ENCODE measurements at places on chromosomes 4 and X. TPM values are rescaled to one million over a fixed set of nuclear protein-coding genes. Genes with fewer than 3 reads are reported as not detected.

Gene VEGFC
- 0.92 TPM for total RNA-seq

Gene TCEAL5
- total RNA-seq, result 3.0 TPM

Gene AKAP4
- total RNA-seq, result not detected

Gene CT47C1
- total RNA-seq, result not detected

Gene GPR173
- total RNA-seq, result 9.4 TPM

- H3K4me1 ChIP-seq, result no peaks in the 10 kb centered on the region
- no peaks in the 10 kb centered on the region for H3K36me3 ChIP-seq
- H3K27me3 ChIP-seq, result no peaks in the 10 kb centered on the region
- no peak overlapping the region for H3K4me3 ChIP-seq
- DNase-seq, result no peak
Measured at GRCh38 chr4:179678093-179678814, 2236.0 kb upstream of the AGA start.

DNA sequence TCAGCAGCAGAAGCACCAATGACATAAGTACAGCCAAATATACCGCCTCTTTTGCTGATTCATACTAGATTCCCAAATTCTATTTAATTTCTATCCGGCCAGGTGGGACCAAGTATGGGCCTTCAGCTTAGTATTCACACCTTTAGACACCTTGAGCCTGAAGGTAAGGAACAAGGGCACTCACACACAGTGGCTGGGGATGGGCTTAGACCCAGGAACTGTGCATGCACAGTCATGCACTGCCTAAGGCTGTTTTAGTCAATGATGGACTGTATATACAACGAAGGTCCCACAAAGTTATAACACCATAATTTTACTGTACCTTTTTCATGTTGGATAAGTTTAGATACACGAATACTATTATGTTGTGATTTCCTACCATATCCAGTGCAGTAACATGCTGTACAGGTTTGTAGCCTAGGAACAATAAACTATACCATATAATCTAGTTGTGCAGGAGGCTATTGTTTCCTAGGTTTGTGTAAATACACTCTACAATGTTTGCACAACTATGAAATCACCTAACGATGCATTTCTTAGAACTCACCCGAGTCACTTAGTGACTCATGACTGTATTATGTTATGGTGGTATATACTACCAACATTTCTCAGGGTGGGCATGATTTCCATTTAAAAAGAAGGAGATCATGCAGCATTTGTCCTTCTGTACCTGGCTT, 9.7 kb upstream of the CLNK start:
- DNase-seq, result no peak
- H3K27me3 ChIP-seq, result peaks cover 1% of the 10 kb centered on the region
- H3K4me3 ChIP-seq, result no peak overlapping the region
- H3K27ac ChIP-seq, result no peak overlapping the region

DNA sequence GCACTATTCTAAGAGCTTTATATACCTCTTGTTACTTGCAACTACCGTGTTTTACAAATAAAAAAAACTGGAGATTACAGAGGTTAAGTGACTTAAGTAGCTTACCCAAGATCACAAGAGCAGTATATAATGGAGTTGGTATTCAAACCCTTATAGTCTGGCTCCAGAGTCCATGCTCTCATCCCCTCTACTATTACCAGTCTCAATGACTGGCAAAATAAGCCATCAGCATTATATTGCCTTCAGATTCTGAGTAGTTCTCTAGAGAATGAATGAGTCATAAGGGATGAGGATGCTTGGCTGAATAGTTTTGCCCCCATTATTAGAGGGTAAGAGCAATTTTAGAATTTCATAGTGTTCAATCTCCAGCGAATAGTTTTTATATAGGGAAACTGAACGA, 170.1 kb upstream of the ATOH1 start:
- H3K27me3 ChIP-seq, result no peaks in the 10 kb centered on the region
- no peak overlapping the region for H3K4me3 ChIP-seq
- no peaks in the 10 kb centered on the region for H3K36me3 ChIP-seq
- H3K27ac ChIP-seq, result no peak overlapping the region
- H3K4me1 ChIP-seq, result no peaks in the 10 kb centered on the region
- DNase-seq, result no peak

DNA sequence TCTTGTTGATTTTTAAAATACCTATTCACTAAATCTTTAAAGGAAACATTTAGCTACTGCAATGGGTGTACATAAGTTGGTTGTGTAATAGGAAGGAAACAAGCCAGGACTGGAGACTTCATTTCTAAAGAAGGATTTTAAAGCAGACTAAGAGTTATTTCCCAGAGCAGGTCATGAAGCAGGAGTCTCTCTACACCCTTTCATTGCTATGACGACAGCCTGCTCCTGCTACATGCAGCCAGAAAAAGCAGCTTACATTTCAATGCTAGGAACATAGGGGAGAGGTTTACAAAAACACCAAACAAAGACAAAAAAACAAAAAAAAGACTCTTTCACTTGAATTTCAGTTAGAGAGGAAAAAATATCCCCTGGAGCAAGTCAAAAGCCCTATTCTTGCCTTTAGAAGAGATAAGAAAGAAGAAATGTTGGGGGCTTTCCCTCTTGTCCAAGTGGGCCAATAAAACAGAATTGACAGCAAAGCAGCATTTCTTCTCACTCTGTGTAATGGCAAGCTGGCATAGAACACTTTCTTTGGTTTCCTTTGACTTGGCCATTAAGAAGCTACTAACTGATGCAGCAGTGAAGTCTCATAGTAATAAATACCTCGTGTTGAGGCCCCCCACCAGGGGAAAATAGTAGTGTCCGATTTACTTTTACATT, 3.4 kb downstream of the SPARCL1 start:
- DNase-seq, result no peak
- no peak overlapping the region for H3K27ac ChIP-seq
- H3K27me3 ChIP-seq, result no peaks in the 10 kb centered on the region
- H3K4me1 ChIP-seq, result peaks cover 10% of the 10 kb centered on the region
- H3K36me3 ChIP-seq, result no peaks in the 10 kb centered on the region

- no peaks in the 10 kb centered on the region for H3K4me1 ChIP-seq
- H3K4me3 ChIP-seq, result no peak overlapping the region
- no peak overlapping the region for H3K27ac ChIP-seq
- no peak for DNase-seq
- peaks cover 12% of the 10 kb centered on the region for H3K27me3 ChIP-seq
Measured at GRCh38 chrX:10103023-10103422, 53.8 kb upstream of the CLCN4 start.

GRCh38 chr4:77963004-77963403, 94.1 kb upstream of the FRAS1 start:
- peaks cover 8% of the 10 kb centered on the region for H3K4me1 ChIP-seq
- no peak for DNase-seq
- H3K36me3 ChIP-seq, result no peaks in the 10 kb centered on the region
- no peaks in the 10 kb centered on the region for H3K27me3 ChIP-seq
- H3K4me3 ChIP-seq, result no peak overlapping the region

DNA sequence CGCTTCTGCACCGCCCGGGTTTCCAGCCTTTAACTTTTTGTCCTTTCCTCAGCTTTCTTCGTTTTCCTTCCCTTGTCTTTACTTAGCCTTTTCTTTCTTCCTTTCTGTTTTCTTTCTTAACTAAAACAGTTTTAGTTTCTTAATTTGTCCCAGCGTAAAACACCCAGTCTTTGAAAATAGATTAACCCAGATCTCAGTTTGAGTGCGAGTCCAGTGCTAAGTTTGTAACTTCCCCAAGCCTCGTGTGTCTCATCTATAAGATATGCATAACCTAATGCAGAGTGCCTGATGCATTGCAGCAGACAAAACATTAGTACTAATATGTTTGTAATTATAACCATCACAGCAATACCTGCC, 460 bp upstream of the GEMIN8 start:
- H3K4me1 ChIP-seq, result peaks cover 10% of the 10 kb centered on the region
- no peaks in the 10 kb centered on the region for H3K27me3 ChIP-seq
- no peaks in the 10 kb centered on the region for H3K36me3 ChIP-seq

- H3K27ac ChIP-seq, result no peak overlapping the region
- H3K27me3 ChIP-seq, result no peaks in the 10 kb centered on the region
- no peaks in the 10 kb centered on the region for H3K36me3 ChIP-seq
- H3K4me3 ChIP-seq, result no peak overlapping the region
Measured at GRCh38 chr4:156021298-156021697, 67.6 kb upstream of the CTSO start.

GRCh38 chr4:98638661-98639060, 19.8 kb downstream of the TSPAN5 start:
- no peak overlapping the region for H3K4me3 ChIP-seq
- H3K27me3 ChIP-seq, result no peaks in the 10 kb centered on the region
- no peaks in the 10 kb centered on the region for H3K36me3 ChIP-seq
- DNase-seq, result no peak
- no peak overlapping the region for H3K27ac ChIP-seq
- H3K4me1 ChIP-seq, result no peaks in the 10 kb centered on the region

DNA sequence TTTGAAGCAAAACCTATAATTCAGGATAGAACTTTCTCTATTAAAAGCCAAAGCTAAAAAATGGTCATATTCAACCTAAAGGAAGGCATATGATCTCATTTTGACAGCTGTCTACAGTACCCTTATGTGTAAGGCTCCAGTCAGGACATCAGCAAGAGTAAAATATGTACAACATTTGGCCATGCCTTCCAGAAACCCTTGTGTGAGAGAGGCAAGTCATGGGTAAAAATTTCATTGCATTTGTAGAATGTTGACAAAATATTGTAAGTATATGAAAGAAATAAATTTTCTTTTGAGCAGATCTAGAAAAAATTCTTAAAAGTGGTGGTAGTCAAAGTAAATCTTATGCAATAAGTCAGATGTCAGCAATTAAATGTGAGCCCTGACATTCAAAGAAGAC, 132.3 kb downstream of the SLC39A8 start:
- no peak overlapping the region for H3K27ac ChIP-seq
- no peaks in the 10 kb centered on the region for H3K4me1 ChIP-seq
- H3K27me3 ChIP-seq, result no peaks in the 10 kb centered on the region
- H3K4me3 ChIP-seq, result no peak overlapping the region
- DNase-seq, result no peak

GRCh38 chr4:58451707-58452106, 1341.5 kb upstream of the IGFBP7 start:
- H3K27ac ChIP-seq, result no peak overlapping the region
- H3K27me3 ChIP-seq, result no peaks in the 10 kb centered on the region

DNA sequence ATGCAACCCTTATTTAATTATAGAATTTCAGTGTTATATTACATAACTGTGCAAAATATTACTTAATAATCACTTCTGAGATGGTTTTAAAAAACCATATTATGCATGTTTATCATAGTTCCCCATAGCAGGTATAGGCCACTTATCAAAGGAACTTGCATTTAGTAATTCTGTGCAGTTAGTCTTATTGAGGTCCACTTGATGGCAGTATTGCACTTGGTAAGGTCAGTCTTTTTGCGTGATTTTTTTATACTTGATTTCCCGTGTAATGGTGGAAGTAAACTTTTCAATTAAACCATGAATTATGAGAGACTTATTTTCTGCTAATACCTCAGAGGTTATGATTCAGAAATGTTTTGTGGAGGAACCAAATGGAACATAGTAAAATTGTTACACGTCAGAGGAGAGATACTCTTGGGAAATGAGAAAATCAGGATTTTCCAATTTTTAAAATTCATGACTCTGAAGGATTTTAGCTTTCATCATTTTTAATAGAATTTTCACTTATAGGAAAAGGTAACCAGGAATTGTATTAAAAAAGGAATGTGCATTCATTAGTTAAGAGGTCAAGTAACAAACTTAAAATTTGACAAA, 230.0 kb downstream of the CCSER1 start:
- DNase-seq, result no peak
- H3K36me3 ChIP-seq, result no peaks in the 10 kb centered on the region
- no peaks in the 10 kb centered on the region for H3K27me3 ChIP-seq
- H3K4me3 ChIP-seq, result no peak overlapping the region
- H3K4me1 ChIP-seq, result peaks cover 6% of the 10 kb centered on the region

- H3K27me3 ChIP-seq, result no peaks in the 10 kb centered on the region
- H3K4me1 ChIP-seq, result no peaks in the 10 kb centered on the region
- DNase-seq, result no peak
- H3K27ac ChIP-seq, result no peak overlapping the region
- H3K4me3 ChIP-seq, result no peak overlapping the region
- H3K36me3 ChIP-seq, result no peaks in the 10 kb centered on the region
Measured at GRCh38 chr4:40722576-40723161, 27.1 kb upstream of the NSUN7 start.

DNA sequence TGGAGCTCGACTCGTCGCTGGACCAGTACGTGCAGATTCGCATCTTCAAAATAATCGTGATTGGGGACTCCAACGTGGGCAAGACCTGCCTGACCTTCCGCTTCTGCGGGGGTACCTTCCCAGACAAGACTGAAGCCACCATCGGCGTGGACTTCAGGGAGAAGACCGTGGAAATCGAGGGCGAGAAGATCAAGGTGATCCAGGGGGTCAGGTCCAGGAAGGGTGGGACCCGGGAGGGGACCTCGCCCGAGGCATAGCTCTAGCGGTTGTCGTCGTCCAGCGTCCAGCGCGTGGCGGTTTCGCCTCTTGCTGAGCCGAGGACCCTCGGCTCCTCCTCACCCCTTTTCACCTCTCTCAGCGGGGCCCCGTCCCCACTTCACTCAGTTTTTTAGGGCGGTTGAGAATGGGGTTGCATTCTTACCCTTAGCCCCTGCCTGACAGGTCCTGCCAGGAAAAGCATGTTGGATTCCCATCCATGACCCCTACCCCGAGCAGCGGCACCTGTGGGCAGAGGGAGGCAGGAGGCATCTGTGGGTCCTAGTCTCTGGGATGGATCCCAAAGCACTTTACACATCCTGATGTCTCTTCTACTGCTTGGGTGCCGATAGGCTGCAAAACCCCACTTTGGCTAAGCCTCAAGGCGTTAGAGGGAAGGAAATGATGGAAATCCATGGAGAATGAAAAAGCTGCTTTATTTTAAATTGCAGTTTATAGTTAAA, 524 bp downstream of the RAB33A start:
- H3K36me3 ChIP-seq, result no peaks in the 10 kb centered on the region
- H3K27me3 ChIP-seq, result peaks cover 3% of the 10 kb centered on the region
- no peak overlapping the region for H3K27ac ChIP-seq

DNA sequence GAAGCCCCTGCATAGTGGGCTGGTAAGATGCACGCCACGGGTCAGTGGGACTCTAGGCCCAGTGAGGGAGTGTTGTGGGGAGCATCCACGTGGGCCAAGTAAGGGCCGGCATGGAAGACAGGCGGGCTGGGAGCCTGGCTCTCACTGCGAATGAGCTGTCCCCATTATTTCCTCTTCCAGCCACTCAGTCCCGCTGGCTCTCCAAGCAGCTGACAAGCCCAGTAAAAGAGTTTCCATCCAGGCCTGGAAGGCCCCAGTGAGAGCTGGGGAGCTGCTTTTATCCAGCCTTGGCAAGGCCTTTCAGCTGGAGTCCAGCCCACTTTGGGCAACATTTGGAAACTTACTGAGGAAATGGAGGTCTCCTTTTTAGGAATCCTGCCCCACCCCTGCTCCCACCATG, 24.9 kb downstream of the APLN start:
- DNase-seq, result no peak
- no peak overlapping the region for H3K4me3 ChIP-seq
- H3K4me1 ChIP-seq, result no peaks in the 10 kb centered on the region
- no peaks in the 10 kb centered on the region for H3K36me3 ChIP-seq
- no peak overlapping the region for H3K27ac ChIP-seq
